Stimulated activated CD4-positive, alpha-beta T cell treated with anti-CD3 and anti-CD28 coated beads, Interleukin-2, amount 100 ng/mL, for 4 hours (primary cell): ENCODE measurements at places on chromosomes 16 and 17.

- no peak for DNase-seq
These were observed 56.9 kb upstream of the TRAP1 start for GRCh38 chr16:3774156-3774767.

DNA sequence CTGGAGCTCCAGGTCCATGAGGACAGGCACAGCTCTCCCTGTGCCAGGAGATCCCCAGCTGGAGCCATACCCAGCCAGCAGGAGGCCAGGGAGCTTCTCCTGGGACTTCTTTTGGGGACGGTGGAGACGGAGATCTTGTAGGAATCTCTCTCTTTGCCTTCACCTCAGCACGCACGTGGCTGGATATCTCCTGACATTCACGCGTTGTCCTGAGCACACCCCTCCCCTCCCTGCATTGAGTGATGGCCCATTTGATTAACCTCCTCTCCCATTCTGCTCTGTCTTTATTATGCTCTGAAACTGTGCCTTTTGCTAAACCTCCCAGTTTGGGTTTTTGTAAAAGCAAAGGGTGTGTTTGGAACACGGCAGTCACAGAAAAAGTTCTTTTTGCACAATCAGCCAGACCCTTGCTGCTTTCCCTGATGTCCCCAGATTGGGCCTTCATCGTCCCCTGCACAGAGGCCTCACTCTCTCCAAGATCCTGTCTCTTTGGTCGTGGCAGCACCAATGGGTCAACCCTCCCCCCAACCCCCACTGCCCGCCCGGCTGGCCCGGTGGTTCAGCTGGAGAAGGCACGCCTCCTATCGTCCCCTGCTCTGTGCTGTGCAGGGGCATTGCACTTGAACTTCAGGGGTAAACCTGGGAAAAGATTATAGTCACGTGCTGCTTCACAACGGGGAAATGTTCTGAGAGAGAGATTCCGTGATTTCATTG is 32.5 kb upstream of the LGALS9 start:
- DNase-seq, result no peak

- DNase-seq, result no peak
These were observed 517.3 kb upstream of the ZFHX3 start for GRCh38 chr16:73565263-73565662.

- no peak for DNase-seq
These were observed 43.2 kb downstream of the SKAP1 start for GRCh38 chr17:48386826-48387225.

DNA sequence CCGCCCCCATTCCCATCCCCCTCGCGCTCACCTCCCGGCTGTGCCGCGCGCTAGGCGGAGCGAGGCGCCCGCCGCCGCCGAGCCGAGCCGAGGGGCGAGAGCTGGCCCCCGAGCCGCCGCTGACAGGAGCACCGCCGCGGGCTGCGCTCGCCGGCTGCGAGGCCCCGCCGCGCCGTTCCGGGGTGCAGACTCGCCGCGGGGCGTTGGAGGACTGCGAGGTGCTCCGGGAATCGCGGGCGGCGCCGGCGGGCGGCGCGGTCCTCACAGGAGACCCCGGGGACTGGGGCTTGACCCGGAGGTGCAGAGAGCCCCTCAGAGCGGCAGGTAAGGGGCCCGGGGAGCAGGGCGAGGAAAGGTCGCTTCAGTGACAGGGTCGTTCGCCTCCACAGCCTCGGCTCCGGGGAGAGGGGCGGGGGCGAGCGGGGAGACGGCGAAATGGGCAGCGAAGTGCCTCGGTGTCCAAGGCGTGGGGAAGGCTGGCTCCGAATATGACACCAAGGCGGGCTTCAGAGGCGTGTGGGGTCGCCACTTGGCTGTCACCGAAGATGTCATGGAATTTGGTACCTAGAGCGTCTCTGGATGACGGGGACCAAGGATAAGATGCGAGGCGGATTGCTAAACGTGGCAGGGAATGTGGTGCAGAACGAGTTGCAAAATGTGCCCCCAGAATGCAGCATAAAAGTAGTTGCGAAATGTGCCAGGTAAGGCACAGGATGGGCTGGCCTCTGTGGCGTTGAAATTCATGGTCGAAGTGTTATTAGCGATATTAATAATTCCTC is 580 bp downstream of the TANC2 start:
- DNase-seq, result peak; percentile 51
